ENCODE measurements at places on chromosomes 1 and 21.

GRCh38 chr1:206925106-206925736, 3.5 kb upstream of the FCMR start:
- no peak for DNase-seq

- no peak for DNase-seq
Observed at GRCh38 chr1:27118440-27118689, 36.6 kb downstream of the SLC9A1 start.

GRCh38 chr1:170698301-170699275, 34.7 kb downstream of the PRRX1 start:
- DNase-seq, result no peak

GRCh38 chr1:160416369-160416768, 16.0 kb downstream of the VANGL2 start:
- DNase-seq, result no peak

DNA sequence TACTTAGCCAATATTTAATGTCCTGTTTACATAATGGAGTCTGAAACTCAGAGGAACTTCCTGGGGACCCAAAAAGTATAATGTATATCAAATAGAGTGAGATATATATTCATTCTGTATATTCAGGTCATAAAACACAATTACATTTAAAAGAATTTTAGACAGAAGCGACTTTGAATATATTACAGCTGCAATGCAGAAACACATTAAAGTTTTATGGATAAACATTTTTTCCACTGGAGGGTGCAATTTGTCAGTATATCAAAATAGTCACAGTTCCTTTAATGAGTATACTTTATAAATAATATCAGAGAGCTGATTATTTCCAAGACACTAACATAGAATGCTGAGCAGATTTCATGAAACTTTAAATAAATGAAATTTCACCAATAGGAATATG, 43.9 kb upstream of the CRB1 start:
- DNase-seq, result no peak

- peak; percentile 65 for DNase-seq
Observed at GRCh38 chr1:28160782-28161266, 15.7 kb downstream of the PTAFR start.

GRCh38 chr1:36253161-36253862, 29.1 kb downstream of the THRAP3 start:
- no peak for DNase-seq

DNA sequence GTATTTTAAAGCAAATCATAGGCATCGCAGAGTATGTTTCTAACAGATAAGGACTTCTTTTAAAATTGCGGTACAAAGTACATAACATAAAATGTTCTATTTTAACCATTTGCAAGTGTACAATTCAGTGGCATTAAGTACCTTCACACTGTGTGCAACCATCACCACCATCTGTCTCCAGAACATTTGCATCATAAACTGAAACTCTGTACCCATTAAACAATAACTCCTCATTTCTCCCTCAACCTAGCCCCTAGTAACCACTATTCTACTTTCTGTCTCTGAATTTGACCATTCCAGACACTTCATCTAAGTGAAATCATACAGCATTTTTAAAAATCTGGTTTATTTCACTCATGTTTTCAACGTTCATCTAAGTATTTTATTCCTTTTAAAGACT, 16.6 kb upstream of the ATF3 start:
- no peak for DNase-seq

- no peak for DNase-seq
Observed at GRCh38 chr1:60227601-60228000, 154.0 kb upstream of the C1orf87 start.

GRCh38 chr1:50930965-50931737, 28.9 kb downstream of the FAF1 start:
- no peak for DNase-seq

DNA sequence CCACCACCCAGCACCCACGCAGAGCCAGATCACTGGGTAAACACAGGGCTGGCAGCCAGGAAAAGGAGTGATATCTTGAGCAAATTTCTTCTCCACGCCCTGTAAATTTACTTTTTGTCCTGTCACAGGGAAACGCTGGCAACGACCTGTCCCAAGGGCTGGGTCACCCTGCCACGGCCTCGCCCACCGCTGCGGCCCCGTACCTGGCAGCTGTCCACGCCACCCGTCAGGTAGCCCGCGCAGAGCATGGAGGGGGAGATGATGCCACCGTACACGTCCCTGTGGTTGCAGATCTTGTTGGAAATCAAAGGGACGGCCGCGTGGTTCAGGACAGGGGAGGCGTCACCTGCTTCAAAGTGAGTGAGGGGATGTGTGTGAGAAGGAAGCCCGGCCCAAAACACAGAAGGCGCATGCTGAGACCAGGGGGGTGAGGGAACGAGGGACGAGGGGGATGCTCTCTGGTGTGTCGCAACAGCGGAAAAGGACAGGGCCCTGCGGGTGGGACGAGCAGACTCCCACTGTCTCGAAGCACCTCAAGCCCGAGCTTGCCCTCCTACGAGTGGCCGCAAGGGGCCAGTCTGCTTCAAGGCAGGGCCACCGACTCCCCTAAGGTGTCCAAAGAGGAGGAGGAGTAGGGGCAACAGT, 10.1 kb upstream of the TFF1 start:
- no peak for DNase-seq

GRCh38 chr1:229158341-229158921, 112.5 kb upstream of the RAB4A start:
- DNase-seq, result no peak

GRCh38 chr1:116255486-116256285, 117.4 kb upstream of the ATP1A1 start:
- no peak for DNase-seq

- no peak for DNase-seq
Observed at GRCh38 chr1:185821612-185822385, 87.6 kb downstream of the HMCN1 start.

DNA sequence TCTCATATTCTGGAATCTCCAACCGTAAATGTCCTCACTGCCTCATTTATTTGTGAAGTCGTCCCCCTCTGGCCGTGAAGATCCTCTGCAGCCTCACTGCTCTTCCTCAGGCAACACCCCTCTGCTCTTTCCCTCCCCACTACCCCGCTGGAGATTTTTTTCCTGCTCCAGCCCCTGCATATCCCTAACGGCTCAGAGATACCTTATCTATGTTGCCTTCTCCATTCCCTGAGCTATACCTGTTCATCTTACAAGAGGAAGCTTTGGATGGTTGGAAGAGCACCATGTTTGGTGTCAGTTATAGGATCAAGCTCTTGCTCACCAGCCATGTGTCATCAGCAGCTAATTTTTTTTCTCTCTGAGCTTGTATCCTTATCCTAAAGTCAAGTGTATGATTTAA, 26.4 kb downstream of the LRRC8B start:
- DNase-seq, result no peak

GRCh38 chr1:10674700-10675609, 121.5 kb downstream of the CASZ1 start:
- no peak for DNase-seq

DNA sequence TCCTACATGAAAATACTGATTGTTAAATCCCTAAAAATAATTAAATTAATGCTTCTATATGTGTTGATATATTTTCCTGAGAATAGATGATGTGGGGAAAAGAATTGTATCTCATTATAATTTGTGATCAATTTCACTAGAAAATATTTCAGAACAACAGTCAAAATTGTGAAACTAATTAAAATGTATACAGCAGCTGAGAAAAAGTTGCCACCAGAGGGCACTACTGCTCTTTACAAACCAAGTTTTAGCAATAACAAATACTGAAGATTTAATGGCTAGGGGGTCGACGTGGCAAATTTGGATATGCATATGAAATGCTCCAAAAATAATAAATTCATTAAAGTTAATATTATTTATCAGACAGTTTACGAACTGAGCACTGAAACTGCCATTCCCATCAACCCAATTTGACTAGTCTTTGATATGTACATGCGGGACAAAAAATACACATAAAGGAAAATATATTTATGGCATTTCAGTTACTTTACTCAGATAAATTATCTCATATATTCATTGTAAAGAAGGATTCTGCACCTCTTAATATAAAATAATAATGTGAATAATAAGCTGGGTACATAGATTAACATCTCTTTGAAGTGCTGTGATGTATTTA, 96.3 kb upstream of the TMPRSS15 start:
- no peak for DNase-seq

- no peak for DNase-seq
Observed at GRCh38 chr1:157748262-157748817, 28.6 kb downstream of the FCRL2 start.

DNA sequence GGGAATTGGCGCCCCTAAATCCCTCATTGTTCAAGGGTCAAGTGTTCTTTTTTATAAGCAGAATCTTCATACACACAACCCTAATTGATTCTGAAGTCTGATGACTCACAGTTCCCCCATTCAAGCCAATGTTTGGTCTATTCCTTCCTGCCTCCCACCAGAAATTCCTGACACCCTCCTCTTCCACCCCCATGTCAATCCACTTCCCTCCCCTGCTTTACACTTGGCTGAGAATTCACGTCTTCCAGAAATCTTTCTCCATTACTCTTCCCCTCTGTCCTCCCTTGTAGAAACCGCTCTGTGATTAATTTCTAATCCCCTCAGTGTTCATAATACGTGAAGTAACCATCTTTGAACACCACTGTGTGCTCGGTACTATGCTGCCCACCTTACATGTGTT, 76.2 kb upstream of the CD34 start:
- no peak for DNase-seq

- peak; percentile 66 for DNase-seq
Observed at GRCh38 chr1:206430031-206430983, 40.0 kb upstream of the IKBKE start.

DNA sequence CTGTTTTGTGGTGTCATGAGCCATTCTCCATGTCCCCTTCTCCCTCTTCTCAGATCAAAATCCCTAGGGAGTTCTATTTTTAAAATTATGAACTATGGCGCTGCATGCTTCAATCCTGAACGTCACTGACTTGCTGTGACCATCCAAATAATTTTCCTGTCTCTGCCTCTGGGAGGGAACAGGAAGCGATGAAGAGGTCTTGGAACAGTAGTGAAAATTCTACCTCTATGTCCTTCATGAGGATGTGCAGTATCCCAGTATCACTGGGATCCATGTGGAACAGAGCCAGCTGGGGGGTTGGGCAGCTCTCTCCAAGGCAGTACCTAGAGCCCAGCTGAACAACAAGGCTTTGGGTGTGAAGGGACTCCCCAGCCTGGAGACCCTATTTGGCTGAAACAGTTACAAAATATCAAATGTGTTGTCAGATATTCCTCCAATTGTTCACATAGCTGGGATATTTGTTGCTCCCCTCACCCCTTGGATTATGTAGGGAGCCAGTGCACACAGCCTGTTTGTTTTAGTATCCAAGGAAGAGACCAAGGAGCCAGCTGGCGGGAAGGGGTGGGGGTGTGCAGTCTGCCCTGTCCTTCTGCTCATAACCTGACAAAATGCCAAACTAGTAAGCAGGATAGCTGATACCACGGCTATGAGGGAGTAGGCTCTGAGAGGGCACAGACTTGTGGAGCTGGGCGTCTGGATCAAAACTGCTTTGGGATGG, 7.6 kb downstream of the DCLRE1B start:
- DNase-seq, result peak; percentile 69

DNA sequence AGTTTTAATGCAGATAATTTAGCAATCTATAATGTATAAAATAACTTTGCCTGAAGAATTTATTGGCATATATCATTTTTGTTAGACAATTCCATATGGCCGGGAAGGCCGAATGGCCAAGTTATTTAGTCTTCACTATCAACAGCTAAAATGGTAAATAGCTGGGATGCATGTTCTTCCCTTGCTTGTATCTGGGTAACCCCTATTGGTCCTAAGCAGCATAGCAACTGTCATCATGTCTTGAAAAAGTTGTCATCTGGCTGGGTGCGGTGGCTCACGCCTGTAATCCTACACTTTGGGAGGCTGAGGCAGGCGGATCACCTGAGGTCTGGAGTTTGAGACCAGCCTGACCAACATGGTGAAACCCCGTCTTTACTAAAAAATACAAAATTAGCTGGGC, 340.0 kb upstream of the DPYD start:
- DNase-seq, result no peak

DNA sequence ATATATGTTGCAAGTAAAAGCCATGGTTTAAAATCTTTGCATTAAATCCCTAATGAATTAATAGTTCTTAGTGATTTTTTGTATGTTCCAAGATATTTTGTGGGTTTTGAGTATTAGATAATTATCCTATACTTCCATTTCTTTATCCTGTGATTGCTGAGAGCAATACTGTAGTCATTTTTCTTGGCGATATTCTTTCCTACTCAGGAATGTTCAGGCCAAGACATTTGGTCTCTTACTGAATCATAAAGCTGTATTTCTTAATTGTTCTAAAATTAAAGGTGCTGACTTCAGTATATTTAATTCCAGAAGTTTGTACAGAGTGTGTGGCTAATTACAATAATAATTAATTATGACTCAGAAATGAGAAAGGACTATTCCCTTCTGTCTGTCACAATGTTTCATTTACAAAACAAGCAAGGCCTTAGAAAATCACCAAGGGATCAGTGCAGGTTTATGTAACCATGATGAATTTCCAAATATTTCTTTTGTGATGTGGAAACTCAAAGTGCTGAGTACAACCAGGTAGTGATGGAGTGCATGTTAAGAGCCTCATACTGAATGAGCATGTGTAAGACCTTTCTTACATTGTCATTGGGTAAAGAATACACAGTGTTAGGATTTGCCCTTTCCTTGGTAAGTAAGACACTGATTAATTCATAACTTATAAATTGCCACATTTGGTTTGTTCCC, 161.2 kb downstream of the HMCN1 start:
- DNase-seq, result no peak

DNA sequence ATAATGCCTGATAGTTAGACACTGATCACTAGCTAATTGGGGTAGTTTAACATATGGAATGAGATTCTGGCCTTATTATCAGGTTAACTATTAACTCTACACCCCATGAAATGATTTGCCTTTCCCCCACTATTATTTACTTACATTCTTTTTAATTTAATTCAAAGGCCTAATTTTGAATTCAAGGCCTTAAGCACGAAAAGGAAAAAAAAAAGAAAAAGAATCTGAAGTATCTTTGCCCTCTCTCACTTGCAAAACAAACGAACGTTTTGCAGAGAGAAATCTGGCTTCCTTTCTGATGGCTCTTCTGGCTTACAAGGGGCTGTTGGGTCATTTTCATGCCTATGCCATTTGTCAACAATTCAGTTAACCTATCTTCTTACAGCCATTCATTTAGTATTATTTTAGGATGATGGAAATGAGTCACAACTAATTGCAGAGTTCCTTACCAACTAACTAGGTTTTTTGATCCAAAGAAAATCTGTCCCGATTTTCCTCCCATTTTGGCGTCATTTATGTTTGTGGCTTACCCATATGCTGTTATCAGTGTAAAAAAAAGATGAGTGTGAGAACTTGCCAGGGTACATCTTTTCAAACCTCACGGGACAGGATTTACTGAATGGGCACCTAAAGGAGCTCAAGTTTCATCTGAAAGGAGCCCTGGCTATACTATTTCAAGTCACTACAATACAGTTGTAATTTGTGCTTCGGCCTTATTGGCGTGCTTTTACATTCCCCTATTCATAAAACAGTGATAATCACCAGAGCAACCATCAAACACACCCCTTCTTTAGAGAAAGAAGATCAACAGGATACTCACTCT, 1.9 kb upstream of the ERRFI1 start:
- DNase-seq, result no peak

- no peak for DNase-seq
Observed at GRCh38 chr1:208136459-208137182, 107.6 kb downstream of the PLXNA2 start.
